Activated CD8-positive, alpha-beta memory T cell treated with anti-CD3 and anti-CD28 coated beads for 1 hour (primary cell): ENCODE measurements at places on chromosomes 12 and 14.

DNA sequence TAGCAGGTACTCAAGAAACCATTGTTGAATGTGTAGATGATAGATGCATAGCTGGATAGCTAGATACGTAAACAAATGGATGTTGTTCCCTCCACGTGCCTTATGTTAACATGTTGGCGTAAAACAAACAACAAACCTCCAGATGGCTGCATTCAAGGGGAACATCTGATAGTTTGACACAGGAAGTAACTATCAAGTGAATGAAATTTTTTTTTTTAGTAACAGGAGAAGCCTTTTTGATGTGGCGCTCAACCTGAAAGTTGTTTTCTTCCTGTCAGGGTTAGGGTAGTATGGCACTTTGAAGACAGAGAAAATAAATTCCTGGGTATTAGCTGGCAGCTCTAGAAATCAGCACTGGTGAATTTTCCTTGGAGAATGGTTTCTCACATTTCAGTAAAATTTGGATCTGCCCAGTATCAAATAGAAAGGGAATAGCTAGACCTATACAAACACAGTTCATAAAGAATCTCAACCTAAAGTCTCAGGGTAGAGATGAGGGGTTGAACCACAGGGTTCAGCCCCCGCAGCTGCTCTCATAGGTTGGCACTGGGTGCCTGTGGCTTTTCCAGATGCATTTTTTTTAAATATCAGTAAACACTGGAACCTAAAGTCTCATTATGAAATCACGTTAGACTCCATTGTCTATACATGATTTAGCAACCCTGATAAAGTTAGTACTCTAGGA, 18.8 kb upstream of the RAP1B start:
- no peak for DNase-seq

DNA sequence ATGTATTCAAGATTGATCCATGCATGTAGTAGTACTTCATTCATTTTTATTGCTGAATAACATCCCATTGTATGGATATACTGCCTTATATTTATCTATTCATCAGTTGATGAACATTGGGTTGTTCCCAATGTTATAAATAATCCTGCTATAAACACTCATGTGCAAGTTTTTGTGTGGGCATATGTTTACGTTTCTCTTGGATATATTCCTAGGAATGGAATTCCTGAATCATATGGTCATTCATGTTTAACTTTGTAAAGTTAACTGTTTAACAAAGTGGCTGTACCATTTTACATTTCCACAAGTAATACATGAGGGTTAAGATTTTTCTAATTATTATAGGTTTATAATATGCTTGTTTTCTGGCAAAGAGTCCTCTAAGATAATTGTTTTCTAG, 1568.2 kb upstream of the SEL1L start:
- DNase-seq: no peak

- DNase-seq: no peak
Measured at GRCh38 chr14:36948157-36948859, 224.1 kb downstream of the SLC25A21 start.

- no peak for DNase-seq
Measured at GRCh38 chr12:15232959-15233358, 11.7 kb upstream of the RERG start.

- no peak for DNase-seq
Measured at GRCh38 chr14:54908190-54908589, 5.6 kb upstream of the GCH1 start.

GRCh38 chr14:69010648-69011047, 31.5 kb upstream of the ACTN1 start:
- no peak for DNase-seq

DNA sequence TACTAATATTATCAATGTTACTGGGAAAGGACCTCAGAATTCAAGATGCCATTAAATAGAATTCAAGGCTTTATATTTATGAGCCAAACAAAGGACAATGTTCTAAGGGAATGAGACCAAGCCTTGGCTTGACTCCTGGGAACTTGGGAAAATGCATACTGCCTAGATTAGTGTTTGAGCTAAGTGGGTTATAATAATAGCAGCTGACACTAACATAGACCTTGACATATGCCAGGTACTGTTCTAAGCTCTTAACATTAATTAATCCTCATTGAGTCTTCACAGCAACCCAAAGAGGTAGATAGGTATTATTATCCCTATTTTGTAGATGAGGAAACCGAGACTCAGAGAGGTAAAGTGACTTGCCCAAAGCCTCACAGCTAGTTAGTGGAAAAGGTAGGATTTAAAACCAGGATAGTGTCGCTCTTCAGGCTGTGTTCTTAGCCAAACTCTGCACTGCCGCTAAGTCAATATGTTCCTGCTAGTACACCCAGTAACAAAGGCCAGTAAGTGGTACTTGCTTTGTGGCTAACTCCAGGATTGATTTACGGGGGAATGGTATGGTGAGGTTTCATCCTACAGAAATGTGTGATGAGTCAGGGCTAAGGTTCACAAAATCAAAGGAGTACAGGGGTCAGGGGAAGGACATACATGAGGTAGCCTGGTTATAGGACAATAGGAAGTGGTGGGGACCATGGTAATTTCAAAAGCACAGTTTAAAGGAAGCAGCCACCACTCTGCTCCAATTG, 35.8 kb upstream of the PRKAB1 start:
- no peak for DNase-seq

GRCh38 chr12:26939192-26939832, 1.0 kb downstream of the FGFR1OP2 start:
- DNase-seq: no peak

GRCh38 chr14:53896726-53897125, 59.9 kb downstream of the BMP4 start:
- DNase-seq: no peak

GRCh38 chr12:32125455-32126084, 18.9 kb downstream of the BICD1 start:
- DNase-seq: no peak

DNA sequence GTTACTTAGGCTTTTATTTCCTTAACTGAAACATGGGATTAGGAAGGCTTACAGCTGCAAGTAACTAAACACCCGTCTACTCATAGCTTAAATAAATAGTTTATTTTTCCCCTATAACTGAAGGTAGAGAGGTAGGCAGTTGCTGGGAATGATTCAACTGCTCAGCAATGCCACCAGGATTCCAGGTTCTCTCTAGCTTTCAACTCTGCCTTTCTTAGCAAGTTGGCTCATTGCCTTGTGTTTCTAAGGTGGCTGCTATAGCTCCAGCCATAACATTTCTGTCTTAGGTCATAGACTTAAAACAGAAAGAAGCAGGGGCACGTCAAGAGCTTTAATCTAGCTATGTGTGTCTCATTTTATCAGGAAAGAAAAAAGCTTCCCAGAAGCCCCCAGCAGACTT, 103.7 kb upstream of the MDM1 start:
- no peak for DNase-seq

DNA sequence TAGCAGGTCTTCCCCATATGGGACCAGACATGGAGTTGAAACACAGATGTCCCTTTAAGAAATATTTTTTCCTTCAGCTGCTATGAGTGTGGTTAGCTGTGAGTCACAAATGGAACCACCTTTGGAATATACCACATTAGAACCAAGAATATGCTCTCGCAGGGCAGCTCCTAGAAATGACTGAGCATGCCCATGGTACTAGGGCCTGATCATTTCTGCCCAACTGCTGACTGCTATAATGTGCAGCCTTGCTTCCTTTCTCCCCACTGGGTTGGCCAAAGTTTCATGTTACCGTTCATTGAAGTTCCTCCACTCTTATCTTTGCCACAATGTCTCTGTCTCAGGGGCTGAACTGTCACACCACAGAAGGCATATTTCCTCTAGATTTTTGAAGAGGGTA, 1074.6 kb downstream of the FLRT2 start:
- DNase-seq: no peak

DNA sequence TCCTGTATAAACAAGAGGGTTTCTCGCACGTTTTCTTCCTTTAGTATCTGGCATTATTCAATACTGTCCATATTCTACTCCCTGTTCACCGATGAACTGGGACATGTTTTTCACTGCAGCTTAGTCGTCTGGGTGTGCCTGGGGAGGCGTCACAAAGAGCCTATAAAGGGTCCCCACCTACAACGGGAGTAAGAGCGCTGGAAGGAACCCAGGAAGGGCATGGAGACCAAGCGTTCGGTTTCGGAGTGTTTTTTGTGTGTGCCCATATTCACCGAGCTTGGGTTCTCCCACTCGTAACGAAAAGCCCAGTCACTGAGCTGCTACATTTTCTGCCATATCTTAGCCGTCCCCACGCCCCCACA, 592 bp upstream of the USP15 start:
- DNase-seq: no peak

DNA sequence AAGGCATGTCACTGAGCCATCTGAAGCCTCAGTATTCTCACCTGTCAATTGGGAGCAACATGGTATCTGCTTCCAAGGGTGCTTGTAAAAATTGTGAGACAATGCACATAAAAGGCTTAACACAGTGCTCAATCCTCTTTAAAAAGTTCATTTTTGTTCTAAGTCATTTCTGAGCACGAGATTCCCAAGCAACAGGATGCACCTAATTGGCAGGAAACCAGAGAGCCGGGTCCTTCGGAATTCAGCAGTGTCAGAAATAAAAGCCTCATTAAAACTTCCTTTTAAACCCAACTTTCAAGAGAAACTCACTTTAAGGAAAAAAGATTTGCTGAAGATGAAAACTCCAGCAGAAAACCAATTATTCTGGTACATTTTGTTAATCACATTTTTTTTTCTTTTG, 112.4 kb upstream of the NOS1 start:
- DNase-seq: no peak

GRCh38 chr12:76590131-76590530, 30.6 kb upstream of the OSBPL8 start:
- DNase-seq: no peak

DNA sequence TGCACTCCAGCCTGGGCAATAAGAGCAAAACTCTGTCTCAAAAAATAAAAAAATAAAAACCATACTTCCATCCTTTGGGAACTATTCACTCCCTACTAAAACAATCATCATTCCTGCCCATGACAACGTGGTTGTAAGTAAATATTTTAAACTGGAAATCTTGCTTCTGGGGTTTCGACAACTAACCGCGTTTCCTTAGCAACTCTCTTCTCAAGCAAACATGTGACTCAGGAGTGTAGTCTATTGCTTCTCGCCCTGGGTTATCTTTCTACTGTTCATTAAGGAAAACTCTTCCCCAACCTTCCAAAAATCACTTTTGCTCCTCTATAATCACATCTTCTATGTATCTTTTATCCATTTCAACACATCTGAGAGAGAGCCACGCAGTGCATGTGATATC, 21.8 kb downstream of the APPL2 start:
- DNase-seq: no peak
